ENCODE measurements at places on chromosomes 12 and 14.

GRCh38 chr12:92540782-92541423 is 161.9 kb upstream of the PLEKHG7 start:
- DNase-seq: no peak

DNA sequence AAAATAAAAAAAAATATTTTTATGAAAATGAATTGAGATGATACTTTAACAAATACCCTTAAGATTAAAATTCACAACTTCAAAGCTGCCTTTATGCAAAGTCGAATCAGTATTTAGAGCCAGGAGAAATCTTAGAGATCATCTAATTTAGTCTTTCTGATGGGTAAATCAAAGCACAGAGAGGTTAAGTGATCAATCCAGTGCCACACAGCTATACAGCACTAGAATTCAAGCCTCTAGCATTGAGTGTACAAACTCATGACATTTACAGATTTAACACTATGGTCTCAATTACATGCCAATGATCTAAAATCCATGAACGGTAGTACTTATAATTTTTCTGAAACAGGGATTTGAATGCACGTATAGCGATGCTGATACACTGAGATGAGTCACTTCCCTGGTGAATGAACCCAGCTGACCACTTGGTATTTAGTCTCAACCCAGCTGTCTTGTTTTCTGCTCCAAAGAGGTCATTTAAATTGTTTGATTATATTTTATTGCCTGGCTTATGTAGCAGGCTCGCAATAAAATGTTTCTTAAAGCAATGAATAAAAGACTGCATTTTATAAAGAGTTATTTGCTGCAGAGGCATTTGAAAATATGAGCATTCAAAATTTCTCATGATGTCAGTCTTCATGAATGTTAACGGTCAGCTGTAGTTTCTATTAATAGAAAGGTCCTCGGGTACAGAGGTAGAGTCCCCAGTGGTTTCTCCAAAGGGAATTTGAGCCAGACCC is 152.4 kb upstream of the PRICKLE1 start:
- no peak for DNase-seq

DNA sequence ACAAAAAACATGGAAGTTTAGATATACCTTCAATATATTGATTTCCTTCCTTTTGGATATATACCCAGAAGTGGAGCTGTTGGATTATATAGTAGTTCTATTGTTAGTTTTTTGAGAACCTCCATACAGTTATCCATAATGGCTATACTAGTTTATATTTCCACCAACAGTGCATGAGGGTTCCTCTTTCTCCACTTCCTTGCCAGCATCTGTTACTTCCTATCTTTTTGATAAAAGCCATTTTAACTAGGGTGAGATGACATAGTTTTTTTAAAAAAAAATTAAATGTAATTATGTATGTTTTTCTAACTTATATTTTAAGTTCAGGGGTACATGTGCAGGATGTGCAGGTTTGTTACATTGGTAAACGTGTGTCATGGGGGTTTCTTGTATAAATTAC is 10.0 kb upstream of the SLC38A4 start:
- DNase-seq: no peak

DNA sequence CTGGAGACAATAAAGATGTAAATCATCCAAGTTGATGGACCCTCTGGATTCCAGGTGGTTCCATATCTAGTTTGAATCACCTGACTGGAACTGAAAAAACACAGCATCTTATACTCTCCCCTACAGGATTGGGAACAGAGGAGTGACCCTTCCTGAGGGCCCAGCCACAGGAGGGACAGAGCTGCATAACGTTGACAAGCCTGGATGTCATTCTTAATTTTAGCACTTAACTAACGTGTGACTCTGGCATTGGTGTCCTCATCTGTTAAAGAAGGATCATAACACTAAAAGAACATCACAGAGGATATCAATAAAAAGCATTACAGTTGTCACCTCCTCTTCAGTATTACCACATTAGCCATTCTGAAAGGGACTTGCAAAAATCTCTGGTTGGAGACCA is 47.7 kb downstream of the STON2 start:
- no peak for DNase-seq

DNA sequence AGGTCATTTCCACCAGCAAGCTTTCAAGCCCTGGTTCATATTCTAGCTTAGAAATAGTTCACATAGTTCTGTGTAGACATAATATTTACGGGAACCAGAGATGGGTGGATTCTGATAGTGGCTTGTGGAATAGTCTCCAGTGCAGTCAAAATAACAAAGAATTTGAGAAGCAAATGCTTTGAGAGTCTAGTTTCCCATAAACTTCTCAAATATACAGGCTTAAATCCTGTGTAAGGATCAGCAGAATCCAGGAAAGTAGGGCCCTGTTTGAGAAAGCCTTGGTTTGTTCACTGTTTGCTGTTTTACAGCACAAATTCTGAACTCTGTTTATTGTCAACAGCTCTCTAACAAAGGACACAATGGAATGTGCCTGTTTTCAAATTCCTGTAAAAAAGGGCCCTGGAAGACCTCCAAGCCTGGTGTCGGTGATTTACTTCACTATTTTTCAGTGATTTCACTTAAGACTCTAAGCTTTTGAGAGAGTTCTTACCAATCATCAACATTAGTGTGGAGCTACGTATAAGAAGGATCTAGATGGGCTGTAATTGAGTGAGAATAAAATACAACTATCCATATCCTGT is 11.4 kb upstream of the FOS start:
- DNase-seq: no peak

- no peak for DNase-seq
These were observed 6.4 kb downstream of the SSH1 start for GRCh38 chr12:108850854-108851573.

DNA sequence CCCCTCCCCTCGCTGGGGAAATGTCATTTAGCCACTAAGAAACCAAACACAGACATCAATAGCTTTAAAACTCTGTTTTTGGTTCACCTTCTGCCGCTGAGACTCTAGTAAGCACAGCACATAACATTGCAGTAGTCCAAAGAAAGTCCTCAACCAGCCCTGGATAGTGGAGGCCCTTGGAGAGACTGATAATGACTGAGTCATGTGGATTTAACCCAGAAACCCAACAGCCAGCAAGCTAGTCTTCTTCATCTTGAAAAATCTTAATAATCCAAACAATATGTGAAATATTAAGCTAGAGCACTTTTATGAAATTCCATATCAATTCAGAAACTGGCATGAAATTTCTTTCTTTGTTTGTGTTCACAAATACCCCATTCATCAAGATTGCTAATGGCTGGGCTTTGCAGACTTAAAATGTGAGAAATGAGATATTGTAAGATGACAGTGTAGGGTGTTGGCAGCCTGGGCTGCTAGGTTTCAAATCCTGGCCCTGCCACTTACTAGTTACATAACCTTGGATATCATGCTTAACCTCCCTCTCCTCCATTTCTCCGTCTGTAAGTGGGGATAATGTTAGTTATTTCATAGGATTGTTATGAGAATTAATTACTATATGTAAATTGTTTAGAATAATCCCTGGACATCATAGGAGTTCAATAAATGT is 40.1 kb downstream of the RERG start:
- DNase-seq: no peak

DNA sequence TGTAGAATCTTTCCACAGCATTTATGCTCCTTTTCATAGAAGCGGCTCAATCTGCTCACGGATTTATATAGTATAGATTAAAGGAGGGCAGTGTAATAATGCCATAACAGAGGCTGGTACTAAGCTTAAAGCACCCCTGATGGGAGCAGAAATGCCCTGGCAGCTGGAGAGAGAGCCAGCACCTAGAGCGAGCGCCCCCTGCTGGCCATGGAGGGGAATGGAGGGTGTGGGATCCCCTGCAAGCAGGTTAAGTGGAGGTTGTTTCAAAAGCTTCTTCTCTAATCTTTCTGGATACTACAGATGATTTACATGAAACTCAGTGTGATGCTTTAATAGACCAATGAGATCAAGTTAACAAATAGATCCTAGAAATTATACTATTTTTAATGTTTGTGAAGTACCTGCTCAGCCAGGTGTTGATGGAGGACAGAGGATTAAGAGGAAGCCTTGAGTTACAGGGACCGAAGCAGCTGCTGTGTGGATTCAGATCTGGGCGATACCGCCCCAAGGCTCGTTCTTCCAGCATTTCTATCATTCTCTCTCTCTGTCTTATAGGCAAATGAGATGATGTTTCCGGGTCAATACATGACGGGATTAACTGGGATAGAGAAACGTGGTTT is 1519.3 kb upstream of the TMEM132C start:
- DNase-seq: peak; percentile 20

GRCh38 chr12:22209422-22209821 is 125.1 kb downstream of the ST8SIA1 start:
- DNase-seq: no peak

DNA sequence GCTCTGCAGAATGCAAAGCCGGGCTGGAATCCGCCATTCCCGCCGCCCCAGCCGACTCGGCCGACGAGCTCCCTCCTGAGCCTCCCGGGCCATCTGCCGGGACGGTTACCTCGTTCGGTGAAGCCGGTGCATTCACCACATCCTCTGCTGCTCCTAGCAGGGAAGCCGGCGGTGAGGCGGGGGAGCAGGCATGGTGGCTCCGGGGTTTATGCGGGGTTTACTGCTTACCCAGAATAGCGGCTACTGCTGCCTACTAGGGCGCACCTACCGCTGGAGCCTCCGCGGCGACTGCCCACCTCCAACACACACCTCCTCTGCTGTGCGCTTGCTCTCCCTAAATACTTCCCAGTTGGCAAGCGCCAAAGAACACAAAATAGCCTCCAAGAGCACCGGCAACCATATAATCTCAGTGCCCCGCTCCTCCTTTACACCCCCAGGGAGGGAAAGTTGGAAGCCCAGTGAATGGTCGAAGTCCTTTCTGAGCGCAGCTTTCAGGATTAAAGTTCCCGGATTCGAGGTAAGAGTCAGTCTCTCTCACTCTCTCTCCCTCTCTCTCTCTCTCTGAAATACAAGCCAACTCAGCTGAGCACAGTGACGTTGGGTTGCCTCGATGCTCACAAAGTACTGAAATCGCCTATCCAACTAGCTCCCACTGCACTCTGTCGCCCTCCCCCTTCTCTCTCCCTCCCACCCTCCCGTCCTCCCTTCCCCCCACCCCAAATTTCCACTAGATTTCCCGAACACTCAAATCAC is at the start of gene TBX5:
TBX5 (minus strand) TSS at position 626 of the 753 bp plus-strand sequence. CDS start 2,246 bp downstream, outside the sequence.
- DNase-seq: no peak

- DNase-seq: no peak
These were observed 88.8 kb upstream of the ATP2B1 start for GRCh38 chr12:89797436-89797835.

- no peak for DNase-seq
These were observed 34.1 kb downstream of the DIO3 start for GRCh38 chr14:101595349-101595748.

- DNase-seq: peak; percentile 39
These were observed 40.3 kb downstream of the NELL2 start for GRCh38 chr12:44835641-44836379.

DNA sequence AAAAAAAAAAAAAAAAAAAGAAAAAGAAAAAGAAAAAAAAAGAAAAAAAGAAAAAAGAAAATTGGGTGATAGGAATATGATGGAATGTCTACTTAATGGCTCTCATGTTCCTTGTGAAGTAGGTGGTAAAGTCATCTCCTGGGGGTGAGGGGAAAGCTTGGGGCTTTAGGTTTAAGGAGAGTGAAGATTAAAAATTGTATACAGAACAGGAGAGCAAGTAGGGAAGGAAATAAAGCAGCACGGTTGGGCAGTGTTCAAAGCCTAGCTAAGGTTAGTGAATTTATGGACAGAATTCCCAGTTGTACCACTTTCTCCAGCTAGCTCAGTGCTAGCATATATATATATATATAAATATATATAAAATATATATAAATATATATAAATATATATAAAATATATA is 40.0 kb upstream of the SLC2A13 start:
- no peak for DNase-seq

DNA sequence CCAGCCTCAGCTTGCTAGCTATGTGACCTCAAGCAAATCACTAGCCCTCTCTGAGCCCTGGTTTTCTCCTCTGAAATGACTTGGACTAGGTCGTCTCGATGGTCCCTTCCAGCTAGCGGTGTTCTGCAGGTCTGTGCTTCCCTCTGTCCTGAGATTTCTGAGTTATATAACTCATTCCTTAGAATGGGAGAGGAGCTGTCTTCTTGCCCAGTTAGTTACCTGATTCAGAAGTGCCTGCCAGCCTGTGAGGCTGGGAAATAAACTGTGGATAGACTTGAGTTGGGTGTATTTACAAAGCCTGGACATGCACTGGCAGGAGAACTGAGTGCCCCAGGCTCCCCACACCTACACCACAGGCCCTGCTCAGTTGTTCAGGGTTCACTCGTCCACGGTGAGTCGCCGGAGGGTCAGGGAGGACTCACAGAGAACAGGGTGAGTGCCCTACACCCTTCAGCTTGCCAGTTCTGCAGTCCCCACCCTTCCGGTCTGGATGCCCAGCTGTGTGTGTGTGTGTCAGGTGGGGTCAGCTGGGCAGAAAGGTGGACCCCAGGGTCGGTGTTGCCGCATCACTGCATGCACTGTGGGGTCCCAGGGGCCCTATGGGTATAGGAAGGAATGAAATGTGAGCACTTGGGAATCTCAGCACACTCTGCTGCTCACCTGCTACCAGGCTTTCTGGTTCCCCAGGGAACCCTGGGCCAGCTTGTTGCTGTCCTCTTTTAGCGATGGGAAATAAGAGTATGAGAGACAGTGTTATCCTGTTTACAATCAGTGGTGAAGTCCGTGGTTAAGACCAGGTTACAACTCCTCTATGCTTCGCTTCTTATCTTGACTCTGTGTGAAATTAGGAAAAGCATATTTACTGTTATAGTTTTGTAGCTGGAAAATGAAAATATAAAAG is 348.2 kb downstream of the DPF3 start:
- DNase-seq: no peak

DNA sequence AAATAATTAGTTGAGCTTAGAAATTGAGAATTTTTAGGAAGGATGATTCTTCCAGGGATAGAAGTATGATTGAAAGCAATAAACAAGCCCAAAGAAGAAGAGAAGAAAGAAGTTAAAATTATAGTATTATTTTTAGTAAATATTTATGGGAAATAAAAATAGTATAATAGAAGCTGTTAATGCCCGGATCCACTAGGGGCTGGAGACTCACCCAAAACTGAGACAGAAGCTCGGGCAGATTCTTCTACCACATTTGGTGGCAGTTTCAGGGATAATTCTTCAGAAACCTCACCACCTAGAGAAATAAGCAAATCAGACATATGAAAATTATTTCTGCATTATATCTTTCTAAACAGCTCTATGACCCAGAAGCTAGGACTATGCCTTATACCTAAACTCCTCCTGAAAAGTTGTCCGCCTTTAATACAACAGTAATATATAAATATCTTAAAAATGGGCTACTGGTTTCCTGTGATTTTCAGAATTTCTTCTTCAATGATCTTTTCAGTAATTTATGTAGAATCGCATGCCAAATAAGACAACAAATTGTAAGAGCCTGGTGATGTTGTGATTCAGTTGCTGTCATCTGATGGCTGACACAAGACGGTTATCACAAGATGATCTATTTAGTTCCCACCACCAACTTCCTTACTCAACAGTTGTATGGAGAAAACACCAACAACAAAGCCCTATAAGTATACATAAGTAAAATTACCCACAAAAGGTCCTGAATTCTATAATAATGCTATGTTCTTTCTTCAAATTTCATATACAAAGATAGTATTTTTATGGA is 35.6 kb downstream of the A2M start:
- DNase-seq: no peak

GRCh38 chr12:132881818-132882217 is 5.6 kb downstream of the CHFR start:
- no peak for DNase-seq

GRCh38 chr14:76644855-76645518 is 116.3 kb upstream of the VASH1 start:
- no peak for DNase-seq

- DNase-seq: no peak
These were observed 90.4 kb upstream of the SFSWAP start for GRCh38 chr12:131620520-131620919.

GRCh38 chr12:47026291-47026690 is 53.1 kb upstream of the PCED1B start:
- DNase-seq: no peak

All from CD4-positive, alpha-beta T cell treated with Interleukin-6 at 100 ng/mL for 8 hours (primary cell).